ENCODE measurements at places on chromosomes 3 and 15. TPM values are rescaled to one million over a fixed set of nuclear protein-coding genes. Genes with fewer than 3 reads are reported as not detected.
A peak's percentile ranks its signal among the peaks of the same experiment; 100 is the strongest.

DNA sequence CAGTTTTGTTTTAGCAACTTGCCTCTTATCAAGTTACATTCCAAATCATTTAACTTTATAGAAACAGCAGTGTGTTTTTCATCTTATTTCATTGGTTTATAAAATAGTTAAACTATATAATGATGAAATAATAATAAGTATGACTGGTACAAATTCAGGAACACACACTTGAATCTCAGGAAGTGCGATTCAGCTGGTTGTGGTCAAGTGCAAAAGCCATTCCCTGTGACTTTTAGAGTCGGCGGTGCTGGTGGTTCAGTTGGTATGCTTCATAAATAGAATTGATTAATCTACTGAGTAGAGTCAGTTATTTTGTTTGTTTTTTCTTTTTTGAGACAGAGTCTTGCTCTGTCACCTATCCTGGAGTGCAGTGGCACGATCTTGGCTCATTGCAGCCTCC lies 22.7 kb downstream of the SACM1L start:
- DNase-seq, result peak; percentile 32

DNA sequence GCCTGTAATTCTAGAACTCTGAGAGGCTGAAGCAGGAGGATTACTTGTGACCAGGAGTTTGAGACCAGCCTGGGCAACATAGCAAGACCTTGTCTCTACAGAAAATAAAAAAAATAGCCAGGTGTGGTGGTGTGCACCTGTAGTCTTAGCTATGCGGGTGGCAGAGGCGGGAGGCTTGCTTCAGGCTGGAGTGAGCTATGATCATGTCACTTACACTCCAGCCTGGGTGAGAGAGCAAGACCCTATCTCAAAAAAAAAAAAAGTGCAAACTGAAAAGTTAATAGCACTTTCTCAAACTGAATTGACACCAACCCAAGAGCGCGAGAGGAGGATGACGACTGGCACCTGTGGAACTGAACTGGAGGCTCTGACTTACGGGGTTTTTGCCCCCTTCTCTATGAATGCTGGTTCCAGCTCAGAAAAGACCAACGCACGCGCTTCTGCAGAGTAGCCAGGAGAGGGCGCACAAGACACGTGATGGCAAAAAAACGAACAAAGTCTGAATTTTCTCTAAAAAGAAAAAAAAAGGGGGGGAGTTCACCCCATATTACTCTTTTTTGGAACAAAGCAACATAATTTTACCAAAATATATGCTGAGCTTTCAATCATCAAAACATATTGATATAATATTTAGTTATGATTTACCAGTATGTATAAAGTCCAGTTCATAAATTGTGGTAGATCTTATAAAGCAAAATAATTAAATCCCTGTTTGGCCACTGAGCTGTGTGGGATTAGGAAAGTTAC lies 23.7 kb downstream of the CFAP92 start:
- peak; percentile 52 for DNase-seq

DNA sequence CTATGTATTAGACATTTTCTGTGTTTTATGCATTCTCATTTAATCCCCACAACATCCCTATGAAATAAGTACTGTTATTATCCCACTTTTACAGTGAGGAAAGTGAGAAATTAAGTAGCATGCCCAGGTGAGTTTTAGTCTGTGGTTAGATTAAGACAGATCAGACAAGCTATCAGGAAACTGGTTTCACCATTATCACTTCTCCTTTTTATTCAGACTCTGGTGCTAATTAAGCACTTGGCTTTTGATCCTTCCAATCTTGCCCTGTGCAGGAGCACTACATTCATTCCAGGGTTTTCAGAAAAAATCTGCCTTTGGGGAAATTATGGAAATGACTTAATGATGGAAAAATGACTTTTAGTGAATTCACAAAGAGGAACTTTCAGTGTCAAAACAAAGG lies 115.2 kb downstream of the TMEM108 start:
- DNase-seq, result no peak

DNA sequence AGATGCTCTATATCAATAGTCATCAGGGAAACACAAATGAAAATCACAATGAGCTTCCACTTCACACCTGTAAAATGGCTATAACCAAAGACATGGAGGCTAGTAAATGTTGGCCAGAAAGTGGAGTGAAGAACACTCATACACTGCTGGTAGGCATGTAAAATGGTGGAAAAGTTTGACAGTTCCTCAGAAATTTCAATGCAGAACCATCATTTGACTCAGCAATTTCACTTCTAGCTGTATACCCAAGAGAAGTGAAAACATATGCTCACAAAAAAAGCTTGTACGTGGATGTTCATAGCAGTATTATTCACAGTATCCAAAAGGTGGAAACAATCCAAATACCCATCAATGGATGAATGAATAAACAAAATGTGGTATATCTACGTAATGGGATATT lies 19.2 kb upstream of the TOP2B start:
- no peak for DNase-seq

SLC12A1 gene
- not detected for total RNA-seq

DNA sequence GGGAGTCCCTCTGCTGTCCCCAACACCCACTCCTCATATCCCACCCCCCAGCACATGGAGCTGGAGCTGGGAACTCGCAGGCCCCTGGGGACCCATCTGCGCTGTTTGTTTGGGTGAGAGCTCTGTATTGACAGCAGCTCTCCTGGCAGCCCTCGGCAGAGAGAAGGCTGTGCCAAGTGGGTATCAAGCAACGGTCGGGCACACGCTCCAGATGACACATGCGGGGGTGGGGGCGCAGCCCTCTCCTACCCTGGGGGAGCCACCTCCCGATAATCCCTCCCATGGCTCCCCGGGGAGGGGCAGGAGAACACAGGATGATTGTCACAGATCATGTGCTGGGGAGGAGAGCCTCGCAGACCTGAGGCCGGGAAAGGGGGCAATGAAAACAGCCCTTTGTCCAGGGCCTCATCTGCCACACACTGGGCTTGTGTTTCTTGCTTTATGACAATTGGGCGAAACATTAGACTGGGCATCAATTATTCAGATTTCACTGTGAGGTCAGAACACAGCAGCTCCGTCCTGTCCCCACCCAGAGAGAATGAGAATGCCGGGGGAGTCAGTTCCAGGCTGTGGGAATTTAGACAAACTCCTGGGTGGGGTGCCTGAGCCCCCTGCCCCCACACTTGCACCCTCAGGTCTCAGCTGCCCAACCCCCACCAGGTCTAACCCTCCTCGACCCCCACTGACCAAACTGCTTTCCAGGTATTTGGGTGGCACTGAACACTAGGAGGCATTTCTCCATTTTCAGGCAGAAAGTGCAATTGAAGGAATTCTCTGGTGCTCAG lies 46.4 kb upstream of the KLF13 start:
- DNase-seq, result no peak

C15orf62 gene
- total RNA-seq, result not detected

DNA sequence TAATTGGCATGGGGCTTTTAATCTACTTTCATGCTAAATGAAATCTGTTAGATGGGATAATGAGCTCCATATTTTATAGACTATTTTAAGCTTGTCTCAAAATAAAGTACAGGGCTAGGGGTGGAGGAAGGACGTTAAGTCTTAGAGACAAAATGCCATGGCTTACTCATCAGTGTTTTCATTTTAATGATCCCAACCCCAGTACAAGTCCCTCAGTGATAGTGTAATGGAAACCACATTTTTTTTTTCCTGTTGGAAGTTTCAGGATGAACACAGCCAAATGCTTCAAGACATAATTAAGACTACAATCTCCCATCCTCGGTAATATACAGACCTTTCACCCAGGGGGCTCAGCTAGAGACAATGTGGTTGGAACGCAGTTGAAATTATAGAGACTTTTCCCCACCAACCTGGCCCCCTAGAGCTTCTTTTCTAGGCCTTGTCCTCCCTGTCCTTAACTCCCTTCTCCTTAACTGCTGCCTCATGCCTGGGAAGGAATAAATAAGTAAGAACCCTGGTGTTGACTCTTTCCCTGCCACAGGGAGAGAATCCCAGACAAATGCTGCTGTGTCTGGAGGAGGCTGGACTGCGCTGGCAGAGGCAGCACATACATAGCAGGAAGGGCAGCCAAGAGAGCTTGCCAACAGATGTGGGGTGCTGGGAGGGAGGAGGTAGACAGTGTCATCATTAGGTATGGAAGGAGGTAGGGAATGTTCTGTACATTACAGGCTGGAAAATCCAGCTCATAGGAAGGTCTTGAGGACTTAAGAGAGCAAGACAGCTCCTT lies 115.4 kb upstream of the ROPN1 start:
- no peak for DNase-seq

TUSC7 gene
- not detected for total RNA-seq

CISH gene
- total RNA-seq, result 0.35 TPM

GRCh38 chr3:26102376-26102775 lies 312.5 kb downstream of the OXSM start:
- no peak for DNase-seq

ZPLD1 gene
- 0.59 TPM for total RNA-seq

DNA sequence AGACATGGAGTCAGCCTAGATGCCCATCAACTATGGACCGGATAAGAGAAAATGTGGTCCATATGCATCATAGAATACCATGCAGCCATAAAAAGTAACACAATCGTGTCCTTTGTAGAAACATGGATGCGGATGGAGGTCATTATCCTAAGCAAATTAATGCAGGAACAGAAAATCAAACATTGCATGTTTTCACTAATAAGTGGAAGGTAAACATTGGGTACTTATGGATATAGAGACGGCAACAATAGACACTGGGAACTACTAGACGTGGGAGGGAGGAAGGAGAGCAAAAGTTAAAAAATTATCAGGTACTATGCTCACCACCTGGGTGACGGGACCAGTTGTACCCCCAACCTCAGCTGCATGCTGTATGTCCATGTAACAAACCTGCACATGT lies 2.5 kb downstream of the PLD1 start:
- no peak for DNase-seq

DNA sequence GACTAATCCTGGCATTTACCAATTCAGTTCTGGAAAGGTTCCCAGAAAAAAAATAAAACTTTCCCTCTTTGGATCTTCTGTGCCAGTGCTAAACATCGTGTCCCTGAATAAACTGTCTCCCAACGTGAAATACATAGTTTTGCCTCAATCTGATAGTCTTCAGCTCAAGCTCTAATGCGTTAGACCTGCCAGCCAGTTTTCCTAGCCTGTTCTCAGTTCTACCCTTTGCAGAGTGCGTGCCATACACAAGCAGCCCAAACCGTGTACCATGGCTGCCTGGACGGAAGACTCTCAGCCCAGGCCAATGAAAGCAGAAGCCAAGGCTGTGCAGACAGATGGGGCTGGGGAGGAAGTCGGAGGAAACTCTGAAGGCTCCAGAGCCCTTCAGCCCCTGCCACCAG lies 11.4 kb upstream of the OCA2 start:
- DNase-seq, result no peak

ZNF148 gene
- 43.3 TPM for total RNA-seq

GRCh38 chr3:61452535-61453090 lies 108.8 kb upstream of the PTPRG start:
- DNase-seq, result no peak

NGLY1 gene
- 24.1 TPM for total RNA-seq

GRCh38 chr3:167777356-167777755 lies 41.8 kb downstream of the SERPINI1 start:
- DNase-seq, result no peak

RASGRP1 gene
- total RNA-seq, result 0.27 TPM
